ENCODE measurements at places on chromosomes 1 and 21. TPM values are rescaled to one million over a fixed set of nuclear protein-coding genes. Genes with fewer than 3 reads are reported as not detected.

GRCh38 chr1:204418174-204419063, 6.8 kb upstream of the PPP1R15B start:
- DNase-seq, result peak; percentile 22

DNA sequence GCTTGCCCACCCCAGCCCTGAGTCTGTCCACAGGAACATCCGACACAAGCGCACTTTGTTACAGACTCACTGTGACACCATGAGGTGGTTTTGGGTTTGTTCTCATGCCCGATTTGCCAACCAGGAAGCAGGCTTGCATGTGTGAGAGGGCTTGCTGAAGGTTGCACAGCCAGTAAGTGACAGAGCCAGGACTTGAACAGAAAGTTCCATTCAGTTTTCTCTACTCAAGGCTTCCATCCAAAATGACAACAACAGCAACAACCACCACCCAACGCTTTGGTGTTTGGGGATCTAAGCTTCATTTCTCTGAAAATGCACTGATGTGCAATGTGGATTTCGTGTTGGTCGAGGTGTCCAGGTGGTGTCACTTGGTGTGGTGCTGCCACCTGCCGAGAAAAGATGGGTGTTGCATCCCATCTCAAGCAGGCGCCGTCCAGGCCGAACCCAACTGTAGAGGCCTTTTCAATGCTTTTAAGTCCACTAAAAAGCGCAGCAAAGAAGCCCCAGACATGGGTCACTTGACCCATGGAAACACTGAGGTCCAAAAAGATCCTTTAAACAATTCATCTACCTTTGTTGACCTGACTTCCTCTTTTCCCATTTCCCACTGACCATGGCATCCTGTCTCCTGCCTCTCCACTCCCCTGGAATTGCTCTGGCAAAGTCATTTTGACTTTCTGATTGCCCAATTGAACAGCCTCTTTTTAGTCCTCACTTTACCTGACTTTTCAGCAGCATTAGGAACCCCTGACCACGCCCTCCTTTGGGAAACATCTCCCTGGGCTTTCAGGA, 12.2 kb downstream of the CITED4 start:
- peak; percentile 70 for DNase-seq

DNA sequence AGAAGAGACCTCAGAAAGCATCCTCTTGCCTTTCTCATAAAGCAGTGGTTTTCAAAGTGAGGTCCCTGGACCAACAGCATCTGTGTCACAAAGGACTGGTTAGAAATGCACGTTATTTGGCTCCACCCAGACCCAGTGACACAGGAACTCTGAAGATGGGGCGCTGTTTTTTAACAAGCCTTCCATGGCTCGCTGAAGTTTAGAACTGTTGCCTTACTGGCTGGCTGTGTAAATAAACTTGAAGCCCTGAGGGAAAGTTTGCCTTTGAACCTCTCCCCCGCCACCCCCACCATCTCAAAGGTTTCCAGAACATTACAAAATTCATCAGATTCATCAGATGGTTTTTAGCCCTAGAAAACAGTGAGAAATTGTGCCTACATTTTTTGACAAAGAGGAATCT, 21.8 kb upstream of the IKBKE start:
- DNase-seq, result no peak

GRCh38 chr1:165849353-165850133, 22.1 kb downstream of the UCK2 start:
- DNase-seq, result no peak

DNA sequence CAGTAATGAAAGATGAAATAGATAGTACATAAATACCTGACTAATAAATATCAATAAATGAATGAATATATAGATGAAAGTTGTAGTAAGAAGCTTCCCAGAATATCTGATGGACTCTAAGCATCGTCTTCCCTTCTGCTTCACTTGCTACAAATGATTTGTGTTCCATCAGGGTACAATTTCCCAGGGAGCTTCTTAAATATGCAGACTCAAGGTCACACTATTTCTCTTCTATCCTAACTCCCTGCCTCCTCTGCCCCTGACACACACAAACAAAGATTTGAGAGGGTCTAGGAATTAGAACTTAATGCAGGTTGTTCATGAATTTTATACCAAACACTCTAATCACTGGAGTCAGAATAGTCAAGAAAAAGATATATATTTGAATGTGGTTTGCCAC, 415.9 kb upstream of the TMPRSS15 start:
- DNase-seq, result no peak

- DNase-seq, result no peak
These were observed 91.5 kb downstream of the ARHGEF10L start for GRCh38 chr1:17630986-17631385.

DNA sequence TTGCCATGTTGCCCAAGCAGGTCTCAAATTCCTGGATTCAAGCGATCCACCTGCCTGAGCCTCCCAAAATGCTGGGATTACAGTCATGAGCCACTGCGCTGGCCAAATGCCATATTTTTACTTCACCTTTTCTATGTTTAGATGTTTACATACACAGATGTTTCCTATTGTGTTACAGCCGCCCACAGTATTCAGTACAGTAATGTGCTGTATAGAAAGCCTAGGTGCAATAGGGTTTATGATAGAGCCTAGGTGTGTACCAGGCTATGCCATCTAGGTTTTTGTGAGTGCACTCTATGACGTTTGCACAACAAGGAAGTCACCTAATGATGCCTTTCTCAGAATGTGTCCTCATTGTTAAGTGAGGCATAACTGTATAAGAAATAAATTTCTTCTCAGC, 153.4 kb downstream of the CHRM3 start:
- no peak for DNase-seq

- no peak for DNase-seq
These were observed 2.7 kb upstream of the RBM15 start for GRCh38 chr1:110336300-110337039.

DNA sequence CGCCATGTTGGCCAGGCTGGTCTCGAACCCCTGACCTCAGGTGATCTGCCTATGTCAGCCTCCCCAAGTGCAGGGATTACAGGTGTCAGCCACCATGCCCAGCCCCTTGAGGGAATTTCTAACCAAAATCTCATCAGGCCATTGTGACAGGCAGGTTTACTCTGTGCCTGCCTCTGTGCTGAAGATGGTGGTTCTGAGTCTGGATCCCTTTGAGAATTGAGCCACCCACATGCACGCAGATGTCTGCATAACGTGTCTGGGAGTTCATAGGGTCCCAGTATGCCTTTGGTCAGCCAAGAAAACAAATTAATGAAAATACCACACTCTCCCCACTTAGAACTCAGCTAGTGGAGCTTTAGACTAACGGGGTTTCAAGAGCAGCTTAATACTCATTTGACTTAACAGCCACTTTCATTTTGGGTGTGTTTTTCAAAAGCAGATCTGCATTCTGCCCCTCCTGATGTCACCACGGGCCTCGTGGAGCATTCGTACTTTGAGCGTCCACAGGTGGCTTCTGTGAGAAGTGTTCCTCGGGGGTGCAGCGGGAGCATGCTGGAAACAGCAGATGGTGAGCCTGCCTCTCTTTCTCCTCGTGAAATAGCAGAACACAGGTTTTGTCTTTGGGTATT, 45.3 kb downstream of the DIP2A start:
- DNase-seq, result no peak

- no peak for DNase-seq
These were observed 16.7 kb upstream of the WASF2 start for GRCh38 chr1:27506703-27507102.

- no peak for DNase-seq
These were observed 11.2 kb upstream of the KCNE2 start for GRCh38 chr21:34352556-34352955.

DNA sequence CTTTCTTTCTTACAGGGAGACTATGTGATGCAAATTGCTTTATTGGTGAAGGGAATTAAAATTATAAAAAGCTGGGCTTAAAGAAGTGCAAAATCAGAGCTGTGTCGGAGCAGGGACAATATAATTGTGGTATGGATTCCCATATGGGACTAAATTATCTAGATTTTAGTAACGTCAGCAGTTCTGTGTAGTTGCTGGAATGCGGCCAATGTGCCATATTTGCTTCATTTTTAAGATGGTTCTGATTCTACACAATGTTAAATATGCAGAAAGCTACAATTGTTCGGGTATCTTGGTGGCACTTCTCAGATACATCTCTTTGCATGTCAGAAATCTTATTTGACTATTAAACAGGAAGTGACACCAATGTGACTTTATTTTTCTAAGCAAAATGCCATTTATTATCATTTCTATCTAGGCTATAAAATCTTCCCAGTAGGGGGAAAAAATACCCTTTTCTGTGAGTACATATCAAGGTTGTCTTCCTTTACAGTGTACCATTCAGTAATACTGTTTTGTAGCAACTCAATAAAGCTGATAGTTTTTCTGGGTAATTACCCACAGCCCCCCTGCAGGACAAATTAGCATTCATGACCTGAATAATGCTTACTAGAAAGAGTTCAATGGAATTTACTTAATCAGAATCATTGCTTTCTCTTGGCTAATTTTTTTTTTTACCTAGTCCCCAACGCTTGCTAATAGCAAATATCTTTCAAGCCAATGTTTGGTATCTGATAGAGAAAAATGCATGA, 288.3 kb upstream of the ADGRL2 start:
- DNase-seq, result no peak

- DNase-seq, result no peak
These were observed 54.1 kb downstream of the DTL start for GRCh38 chr1:212089560-212090163.

GRCh38 chr21:44058652-44058964, 46.5 kb downstream of the TRAPPC10 start:
- no peak for DNase-seq

DNA sequence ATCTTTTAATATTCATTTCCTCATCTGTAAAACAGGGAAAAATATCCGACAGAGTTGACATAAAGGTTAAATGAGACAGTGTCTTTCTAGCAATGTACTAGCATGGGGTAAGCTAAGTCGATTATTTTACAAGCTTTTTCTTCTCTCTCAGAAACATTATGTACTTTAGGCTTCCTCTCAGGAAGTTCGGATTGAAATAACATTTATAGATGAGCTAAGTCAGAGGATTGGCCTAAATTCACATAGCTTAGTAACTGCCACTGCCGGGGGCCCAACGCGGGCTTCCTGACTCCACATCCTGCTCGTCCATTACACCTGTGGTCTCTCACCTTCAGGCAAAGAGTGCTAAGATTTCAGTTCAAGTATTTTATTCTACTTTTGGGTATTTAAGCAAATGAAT, 462.3 kb upstream of the NFIA start:
- DNase-seq, result no peak

DNA sequence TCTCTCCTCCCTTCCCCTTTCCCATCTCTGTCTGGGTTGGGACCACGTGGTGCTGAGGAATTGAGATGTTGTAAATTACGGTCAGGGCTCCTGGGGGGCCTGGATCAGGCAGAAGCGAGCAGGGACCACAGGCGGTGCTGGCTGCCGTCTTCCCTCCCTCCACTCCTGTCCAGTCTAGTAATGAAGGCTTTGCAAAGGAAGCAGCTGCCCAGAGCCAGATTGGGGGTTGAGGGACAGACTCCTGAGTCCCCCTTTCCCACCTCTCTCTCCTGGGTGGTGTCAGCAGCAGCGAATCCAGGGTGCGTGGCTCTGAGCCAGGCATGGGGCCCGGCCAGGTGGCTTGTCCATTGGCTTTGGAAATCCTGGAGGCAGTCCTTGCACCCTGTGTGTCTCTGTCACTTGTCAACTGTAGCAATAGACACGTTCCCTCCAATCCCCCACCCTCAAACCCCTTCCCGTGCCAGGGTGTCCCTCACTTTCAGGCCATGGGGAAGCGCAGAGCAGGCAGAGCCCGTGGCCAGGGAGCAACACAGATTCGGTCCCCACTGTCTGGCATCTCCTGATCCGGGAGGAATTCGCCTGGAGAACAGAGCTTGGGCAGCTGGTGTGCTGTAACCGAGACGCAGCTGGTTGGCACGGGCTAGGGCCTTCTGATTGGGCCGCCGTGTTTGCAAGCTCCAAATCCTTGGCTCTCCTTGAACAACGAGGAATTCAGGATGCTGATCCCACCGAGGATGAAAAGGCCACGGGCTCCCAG, 64.8 kb upstream of the WNT4 start:
- no peak for DNase-seq

DNA sequence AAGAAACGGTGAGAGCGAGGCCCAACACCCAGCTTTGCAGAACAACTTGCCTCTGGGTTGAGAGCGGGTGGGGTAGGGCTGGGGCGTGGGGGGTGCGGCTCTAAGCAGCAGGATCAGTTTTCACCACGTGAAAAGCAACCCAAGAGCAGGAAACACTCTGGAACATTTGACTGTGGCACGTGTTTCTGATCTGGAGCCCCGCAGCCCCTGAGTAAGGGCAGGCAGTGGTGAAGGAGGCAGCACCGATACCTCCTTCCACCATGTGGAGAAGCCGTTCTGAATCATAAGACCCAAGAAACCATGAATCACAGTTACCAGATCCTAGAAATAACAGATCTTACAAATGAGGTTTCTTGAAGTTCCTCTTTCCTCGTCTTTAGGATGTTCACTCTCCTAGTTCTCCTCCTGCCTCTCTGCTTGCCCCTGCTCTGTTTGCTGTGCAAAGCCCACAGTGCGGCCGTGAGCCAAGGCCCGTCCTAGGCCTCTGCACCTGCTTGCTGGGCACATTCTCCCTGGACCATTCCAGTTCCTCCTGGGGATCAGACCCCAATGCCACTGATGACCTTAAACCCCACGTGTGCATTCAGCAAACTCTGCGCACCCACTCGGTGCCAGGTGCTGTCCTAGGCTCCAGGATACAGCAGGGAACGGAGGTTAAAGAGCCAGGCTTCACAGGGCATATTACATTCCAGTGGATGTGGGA, 31.9 kb downstream of the SLC1A7 start:
- peak; percentile 62 for DNase-seq

The FAM72C gene
- total RNA-seq, result 0.83 TPM

The PDZK1 gene
- not detected for total RNA-seq

The POLR3GL gene
- 5.9 TPM for total RNA-seq

The FBXO2 gene
- total RNA-seq, result 7.0 TPM

The AIM2 gene
- total RNA-seq, result 0.55 TPM

The CFHR4 gene
- total RNA-seq, result 0.14 TPM

The KLHDC7A gene
- not detected for total RNA-seq

The ERRFI1 gene
- 51.9 TPM for total RNA-seq
